AG09319 (cell line): ENCODE measurements at places on chromosomes 16 and 17.

DNA sequence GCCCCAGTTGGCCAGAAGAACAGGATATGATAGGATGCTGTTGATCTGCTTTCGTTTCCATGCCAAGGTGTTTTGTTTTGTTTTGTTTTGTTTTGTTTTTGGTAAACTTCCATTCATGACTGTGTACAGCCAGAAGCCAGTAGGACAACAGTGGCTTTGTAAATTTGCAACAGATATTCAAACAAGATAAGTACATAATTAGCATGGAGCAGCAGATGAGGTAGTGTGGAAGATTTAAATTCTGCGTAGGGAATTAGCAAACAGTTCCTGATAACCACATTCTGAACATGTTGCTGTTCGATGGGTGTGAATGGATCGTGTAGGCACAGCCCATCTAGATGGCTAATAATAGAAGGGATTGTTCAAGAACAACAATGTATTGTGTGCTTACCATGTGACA lies 1080.1 kb upstream of the RBFOX1 start:
- no peak for DNase-seq

DNA sequence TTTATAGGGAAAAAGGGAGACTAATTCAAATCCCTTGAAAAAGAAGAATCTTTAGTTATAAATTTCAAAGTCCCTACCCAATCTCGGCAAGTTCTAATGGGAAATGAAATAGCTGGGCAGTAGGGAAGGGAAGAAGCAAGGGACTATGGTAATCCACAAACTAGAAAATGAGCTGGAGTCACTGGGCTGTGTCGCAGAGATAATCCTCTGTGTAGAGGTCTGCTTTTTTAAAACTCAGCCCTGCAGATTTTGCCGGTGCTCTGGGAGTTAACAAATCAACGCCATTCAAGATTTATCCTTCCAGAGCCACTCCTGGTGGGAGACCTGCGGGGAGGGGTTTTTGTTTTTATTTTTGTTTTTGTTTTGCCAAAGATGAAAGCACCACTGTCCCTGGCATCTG lies 20.8 kb downstream of the SNX11 start:
- DNase-seq: no peak

DNA sequence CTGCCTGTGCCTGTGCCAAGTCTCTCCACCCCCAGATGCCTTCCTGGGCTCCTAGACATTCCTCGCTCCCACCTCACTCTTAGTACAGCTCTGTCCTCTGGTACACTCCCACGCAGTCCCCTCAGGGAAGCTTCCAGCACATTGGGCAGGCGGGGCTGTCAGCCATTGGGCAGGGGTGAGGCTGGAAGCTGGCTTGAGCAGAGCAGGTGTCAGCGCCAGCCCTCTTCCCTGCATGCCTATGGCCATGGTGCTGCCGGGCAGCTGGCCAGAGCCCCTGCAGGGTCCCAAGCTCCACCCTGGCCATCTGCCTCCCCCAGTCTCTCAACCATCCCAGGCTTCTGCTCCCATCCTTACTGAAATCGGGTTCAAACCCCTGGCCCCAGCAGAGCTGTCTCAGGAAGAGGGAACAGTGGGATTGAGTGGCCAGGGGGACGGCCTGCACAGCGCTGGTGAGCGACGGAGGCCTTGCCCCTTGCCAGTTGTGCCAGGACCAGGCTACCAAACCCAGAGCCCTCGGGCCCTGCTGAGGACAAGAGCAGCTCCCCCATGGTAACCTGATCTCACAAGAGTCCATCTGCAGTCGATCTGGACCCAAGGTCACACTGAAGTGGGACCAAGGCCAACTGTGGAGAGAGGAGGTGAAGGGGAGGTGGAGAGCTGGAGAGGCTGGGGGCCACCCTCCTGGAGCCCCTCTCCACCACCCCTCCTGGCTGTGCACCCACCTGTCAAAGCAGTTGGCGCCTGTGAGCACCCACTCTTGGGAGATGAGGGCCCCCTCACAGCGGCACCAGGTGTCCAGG lies 2.4 kb upstream of the B9D1 start:
- DNase-seq: no peak

DNA sequence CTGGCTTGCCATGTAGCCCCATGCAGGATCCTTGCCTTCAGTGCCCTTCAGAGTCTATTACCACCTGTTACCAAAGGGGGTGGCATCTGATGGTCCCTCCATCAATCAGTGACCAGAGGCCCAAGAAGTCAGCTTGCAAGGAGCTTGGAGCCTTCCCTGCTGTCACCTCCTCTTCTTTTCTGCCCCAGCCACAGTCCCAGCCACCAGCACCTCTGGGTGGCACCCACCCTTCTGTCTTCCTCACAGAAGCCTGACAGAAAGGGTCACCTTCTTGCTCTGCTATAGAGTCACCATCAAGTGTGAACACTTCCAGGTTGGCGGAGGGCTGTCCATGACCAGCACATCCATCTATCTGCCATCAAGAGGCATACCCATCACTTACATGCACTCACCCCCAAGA lies 203.2 kb downstream of the SALL1 start:
- no peak for DNase-seq

GRCh38 chr16:50457979-50458491 lies 89.2 kb upstream of the BRD7 start:
- no peak for DNase-seq

DNA sequence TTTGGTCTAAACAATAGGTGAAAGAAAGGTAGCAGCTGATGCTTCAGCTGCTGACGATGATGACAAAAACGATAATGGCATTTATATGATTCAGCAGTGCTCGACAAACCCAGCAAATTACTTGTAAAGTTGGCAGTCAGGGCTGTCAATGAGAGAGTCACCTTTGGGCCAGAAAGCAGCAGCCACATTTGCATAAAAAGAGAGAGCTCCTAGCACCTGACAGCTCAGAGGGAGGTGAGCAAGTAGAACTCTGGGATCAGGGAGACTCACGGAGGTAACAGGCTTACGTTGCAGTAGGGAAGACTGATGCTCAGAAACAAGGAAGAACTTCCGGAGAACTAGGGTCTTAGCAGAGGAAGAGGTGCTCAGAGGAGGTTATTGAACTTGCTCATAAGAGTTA lies 291.9 kb upstream of the ZFHX3 start:
- DNase-seq: no peak

- DNase-seq: no peak
Observed at GRCh38 chr17:40107522-40108174, 7.3 kb upstream of the NR1D1 start.

DNA sequence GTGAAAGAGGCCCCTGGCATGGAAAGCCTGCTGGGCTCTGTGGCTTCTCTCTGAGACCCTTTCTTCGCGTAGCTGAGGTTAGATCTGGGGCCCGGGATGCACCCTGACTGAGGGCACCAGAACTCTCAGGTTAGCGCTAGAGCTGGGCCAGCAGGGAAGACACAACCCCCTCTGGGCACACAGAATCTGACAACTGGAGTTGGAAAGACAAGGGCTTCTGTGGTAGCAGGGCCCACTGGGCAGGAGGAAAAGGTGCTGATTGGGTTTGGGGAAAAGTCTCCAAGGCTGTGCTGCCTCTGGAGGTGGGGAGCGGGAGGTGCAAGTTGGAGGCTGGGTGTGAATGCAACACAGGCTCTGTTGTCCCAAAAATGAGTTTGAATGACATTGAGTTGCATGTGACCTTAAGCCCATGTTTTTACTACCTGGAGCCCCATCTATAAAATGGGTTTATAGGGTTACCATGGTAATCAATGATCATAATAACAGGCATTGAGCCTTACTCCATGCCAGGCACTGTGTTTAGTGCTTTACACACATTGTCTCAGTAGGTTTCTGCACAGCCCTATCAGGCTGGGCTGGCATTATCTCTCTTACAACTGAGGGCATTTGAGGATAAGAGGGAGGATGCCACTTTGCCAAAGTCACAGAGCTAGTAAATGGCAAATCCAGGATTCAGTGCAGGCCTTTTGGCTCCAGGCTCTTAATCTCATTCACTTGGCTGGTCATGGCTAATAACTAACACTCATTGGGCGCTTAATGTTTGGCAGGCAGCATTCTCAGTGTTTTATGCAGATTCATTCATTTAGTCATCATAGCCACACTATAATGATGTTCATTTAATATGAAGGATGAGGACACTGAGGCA lies 9.5 kb upstream of the IGFBP4 start:
- no peak for DNase-seq

DNA sequence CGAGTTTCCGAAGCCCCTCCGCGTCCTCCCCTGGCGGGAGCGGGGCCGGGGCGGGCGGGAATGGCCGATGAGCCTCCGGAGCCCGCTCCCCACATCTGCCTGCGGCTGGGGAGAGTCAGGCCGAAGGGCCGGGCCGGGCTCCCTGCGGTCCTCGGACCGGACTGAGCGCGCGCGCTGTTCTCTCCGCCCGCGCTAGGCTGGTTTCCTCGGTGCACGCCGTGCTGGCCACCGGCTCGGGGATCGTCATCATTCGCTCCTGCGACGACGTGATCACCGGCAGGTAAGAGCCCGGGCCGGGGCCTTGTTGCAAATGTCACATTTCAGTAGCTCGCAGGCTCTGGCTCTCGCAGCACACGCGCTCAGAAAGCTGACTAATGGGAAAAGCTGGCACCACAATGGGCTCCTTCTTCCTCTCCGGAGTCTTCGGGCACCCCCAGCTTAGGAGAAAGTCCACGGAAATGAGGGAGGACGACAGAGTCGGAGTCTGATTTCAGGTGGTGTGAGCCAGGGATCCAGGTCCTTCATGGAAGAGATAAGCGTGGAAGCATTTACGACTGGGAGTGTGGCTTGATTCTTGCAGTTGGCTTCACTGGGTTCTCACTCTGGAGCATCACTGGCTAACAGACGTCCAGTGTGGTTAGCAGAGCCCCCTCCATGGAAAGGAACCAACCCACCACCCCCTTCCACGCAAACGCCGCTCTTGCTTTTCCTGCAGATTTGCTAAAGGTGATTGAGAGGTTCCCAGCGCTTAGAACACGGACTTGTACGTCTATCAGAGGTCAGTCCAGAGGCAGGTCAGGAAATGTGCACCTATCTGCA lies 715 bp downstream of the TLCD3A start:
- no peak for DNase-seq

DNA sequence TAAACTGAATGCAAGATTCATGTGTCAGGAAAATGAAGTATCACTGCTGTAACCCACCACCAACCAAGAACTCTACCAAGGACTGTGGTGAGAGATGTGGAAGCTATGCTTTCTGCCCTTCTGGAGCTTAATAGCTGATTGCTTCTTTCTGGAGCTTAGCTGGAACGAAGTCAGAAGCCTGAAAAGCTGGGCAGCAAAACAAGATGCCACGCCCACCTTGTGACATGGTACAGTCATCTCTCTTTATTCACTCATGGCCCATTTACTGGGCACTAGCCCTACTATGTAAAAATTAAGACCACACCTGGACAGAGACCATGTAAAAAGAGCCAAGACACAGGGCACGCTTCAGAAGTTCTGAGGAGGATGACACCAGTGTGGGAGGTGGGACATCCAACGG lies 48.1 kb downstream of the TEX2 start:
- DNase-seq: no peak

- no peak for DNase-seq
Observed at GRCh38 chr16:57406881-57407280, 2.3 kb downstream of the CCL17 start.

DNA sequence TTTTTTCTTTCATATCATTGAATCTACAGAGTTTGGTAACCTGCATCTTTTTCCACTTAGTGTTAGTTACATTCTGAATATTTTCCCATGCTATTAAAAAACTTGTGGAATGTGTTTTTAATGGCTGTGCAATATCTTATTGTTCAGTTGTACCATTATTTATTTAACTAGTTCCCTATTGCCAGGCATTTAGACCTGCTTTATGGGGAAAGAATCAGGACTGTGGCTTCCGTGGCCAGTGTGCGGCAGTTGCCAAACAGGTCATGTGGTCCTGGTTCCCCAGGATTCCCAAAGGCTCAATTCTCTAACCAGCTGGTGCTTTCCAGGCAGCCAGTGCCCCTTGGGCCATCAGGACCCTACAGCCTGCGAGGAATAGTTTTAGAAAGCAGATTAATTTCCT lies 30.8 kb downstream of the NDEL1 start:
- DNase-seq: peak; percentile 88

DNA sequence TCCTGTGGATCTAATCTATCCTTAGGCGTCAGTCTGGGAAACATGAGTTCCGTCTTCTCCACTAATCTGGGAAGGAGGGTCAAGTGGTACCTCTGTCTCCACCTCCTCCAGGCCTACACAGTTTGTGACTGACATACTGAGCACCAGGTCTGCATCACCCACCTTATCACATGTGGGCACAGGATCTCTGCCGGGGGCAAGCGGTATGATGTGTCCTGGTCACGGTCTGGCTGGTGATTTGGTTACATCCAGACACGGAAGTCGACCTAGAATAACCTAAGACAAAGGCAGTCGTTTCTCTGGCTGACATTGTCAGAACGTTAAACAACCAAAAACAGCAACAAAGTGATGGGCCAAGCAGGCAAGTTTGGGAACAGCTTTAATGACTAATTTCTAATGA lies 82.5 kb upstream of the HSBP1 start:
- no peak for DNase-seq

DNA sequence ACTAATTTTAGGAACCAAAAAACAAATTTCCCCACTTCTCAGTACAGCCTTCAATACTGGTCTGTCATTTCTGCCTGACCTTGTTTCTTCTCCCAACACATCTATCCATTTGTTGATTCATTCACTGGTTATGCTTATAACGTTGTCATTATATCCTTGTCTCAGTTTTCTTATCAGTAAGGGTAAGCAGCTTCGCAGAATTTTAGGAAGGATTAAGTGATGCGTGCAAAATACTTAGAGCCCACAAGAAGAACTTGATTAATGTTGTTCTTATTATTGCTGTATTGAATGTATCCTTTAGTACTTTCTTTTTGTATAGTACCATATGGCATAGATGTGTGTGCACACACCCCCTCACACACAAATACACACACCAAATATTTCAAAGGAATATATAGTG lies 403.5 kb upstream of the HSBP1 start:
- no peak for DNase-seq

DNA sequence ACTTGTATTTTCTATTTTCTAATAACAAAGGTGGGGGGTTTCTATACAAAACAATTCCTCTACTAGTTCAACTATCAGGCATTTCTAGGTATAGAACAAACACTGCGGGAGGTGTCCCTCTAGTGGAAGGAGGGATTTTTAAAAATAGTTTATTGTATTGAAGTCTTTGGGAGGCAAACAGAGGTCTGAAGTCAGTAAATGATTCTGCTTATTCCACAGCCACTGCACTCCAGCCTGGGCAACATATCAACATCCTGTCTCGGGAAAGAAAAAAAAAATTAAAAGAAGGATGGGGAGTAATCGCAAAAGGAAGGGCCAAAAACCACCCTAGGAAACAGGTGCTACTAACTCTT lies 648 bp upstream of the ERCC4 start:
- DNase-seq: no peak

- DNase-seq: no peak
Observed at GRCh38 chr17:45131616-45132319, 547 bp downstream of the PLCD3 start.

- DNase-seq: no peak
Observed at GRCh38 chr17:81217491-81217890, 5.3 kb downstream of the CEP131 start.

DNA sequence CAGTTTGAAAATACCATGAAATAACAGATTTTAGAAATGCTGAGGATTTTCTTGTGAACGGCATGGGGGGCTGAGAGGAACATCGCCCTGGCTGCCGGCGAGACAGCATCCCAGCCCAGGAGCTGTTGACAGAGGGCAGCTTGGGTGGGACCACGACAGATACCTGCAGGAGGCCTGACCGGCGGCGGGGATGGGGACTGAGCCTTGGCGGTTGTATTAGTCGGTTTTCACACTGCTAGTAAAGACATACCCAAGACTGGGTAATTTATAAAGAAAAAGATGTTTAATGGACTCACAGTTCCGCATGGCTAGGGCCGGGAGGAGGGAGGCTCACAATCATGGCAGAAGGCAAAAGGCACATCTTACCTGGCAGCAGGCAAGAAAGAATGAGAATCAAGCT lies 82.3 kb upstream of the DNAH17 start:
- no peak for DNase-seq
